ENCODE measurements at places on chromosomes 11 and 22.
A peak's percentile ranks its signal among the peaks of the same experiment; 100 is the strongest.

- no peak for DNase-seq
Observed at GRCh38 chr11:10897150-10897549, 39.3 kb upstream of the ZBED5 start.

DNA sequence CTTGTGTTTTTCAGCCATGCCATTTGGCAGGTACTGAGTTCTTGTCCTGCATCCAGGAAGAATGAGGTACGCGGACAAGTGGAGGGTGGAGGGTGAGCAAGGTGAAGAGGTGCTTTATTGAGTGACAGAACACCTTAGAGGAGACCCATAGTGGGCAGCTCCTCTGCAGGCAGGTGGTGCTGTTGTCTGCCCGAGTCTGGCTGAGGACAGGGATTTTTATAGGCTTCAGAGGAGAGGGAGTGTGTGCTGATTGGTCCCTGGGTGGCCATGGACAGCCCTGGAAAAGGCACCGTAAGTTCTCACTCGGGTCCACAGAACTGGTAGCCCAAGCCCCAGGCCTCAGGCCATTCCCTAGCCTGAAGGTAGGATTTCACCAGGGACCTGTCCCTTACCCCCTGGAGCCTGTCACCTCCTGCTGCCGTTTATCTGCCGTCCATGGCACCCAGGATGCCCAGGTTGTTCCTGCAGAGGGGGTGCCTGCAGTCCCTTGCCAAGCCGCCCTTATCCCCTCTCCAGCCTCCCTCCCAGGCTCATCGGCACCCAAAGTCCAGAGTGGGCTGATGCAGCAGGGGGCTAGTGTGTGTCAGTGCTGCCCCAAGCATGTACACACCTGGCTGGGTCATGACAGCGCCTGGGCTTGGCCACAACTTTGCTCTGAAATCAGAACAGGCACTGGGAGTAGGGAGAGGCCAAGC lies 213.6 kb downstream of the LRRC4C start:
- no peak for DNase-seq

GRCh38 chr22:44231233-44231632 lies 50.5 kb downstream of the PARVG start:
- DNase-seq = no peak

GRCh38 chr11:61587951-61588727 lies 7.3 kb upstream of the SYT7 start:
- DNase-seq = peak; percentile 81

GRCh38 chr22:43658823-43659222 lies 153.3 kb downstream of the EFCAB6 start:
- DNase-seq = no peak
